ENCODE measurements at places on chromosomes 1 and 21. TPM values are rescaled to one million over a fixed set of nuclear protein-coding genes. Genes with fewer than 3 reads are reported as not detected.

The BSDC1 gene
- 24.9 TPM for polyA plus RNA-seq

The SMCP gene
- polyA plus RNA-seq, result not detected

The GNPAT gene
- polyA plus RNA-seq, result 28.8 TPM

The SPATA1 gene
- 2.8 TPM for polyA plus RNA-seq

The ZYG11B gene
- polyA plus RNA-seq, result 7.8 TPM

The SPRR3 gene
- polyA plus RNA-seq, result not detected

The KIF17 gene
- 5.9 TPM for polyA plus RNA-seq

The LRRC39 gene
- 0.48 TPM for polyA plus RNA-seq

The C8A gene
- polyA plus RNA-seq, result not detected

The TMCC2 gene
- polyA plus RNA-seq, result 2.6 TPM

The F5 gene
- 0.16 TPM for polyA plus RNA-seq

The RIMS3 gene
- 8.7 TPM for polyA plus RNA-seq

The RGS13 gene
- not detected for polyA plus RNA-seq

The COL8A2 gene
- 0.95 TPM for polyA plus RNA-seq

The SLC22A15 gene
- polyA plus RNA-seq, result 2.7 TPM

The CYYR1 gene
- polyA plus RNA-seq, result 25.1 TPM

The YARS1 gene
- 134 TPM for polyA plus RNA-seq

The NTNG1 gene
- polyA plus RNA-seq, result 7.2 TPM

The ACKR1 gene
- polyA plus RNA-seq, result not detected

The SLAMF1 gene
- polyA plus RNA-seq, result not detected

The PLA2G2D gene
- not detected for polyA plus RNA-seq

The CD1C gene
- not detected for polyA plus RNA-seq

The LGR6 gene
- 0.89 TPM for polyA plus RNA-seq

The IPP gene
- polyA plus RNA-seq, result 4.6 TPM

The HOOK1 gene
- polyA plus RNA-seq, result 27.4 TPM

The SH2D2A gene
- 4.6 TPM for polyA plus RNA-seq

The ESRRG gene
- polyA plus RNA-seq, result 1.2 TPM

The OR11L1 gene
- not detected for polyA plus RNA-seq

The PGBD5 gene
- 3.9 TPM for polyA plus RNA-seq

The TMCO2 gene
- polyA plus RNA-seq, result not detected

The TMEM81 gene
- 5.5 TPM for polyA plus RNA-seq

The SPRR2D gene
- polyA plus RNA-seq, result not detected

The MANEAL gene
- 2.3 TPM for polyA plus RNA-seq

The FCRL2 gene
- polyA plus RNA-seq, result not detected

The AGTRAP gene
- 79.0 TPM for polyA plus RNA-seq

The BSND gene
- polyA plus RNA-seq, result 0.50 TPM

The RBM11 gene
- polyA plus RNA-seq, result 6.3 TPM

The LAMC1 gene
- 20.5 TPM for polyA plus RNA-seq

The KRTAP19-3 gene
- not detected for polyA plus RNA-seq

The CRP gene
- not detected for polyA plus RNA-seq

The GBP5 gene
- not detected for polyA plus RNA-seq

The ERMAP gene
- polyA plus RNA-seq, result 1.2 TPM

The ATF3 gene
- 12.6 TPM for polyA plus RNA-seq

The LRRN2 gene
- polyA plus RNA-seq, result 0.78 TPM

The OR6N1 gene
- not detected for polyA plus RNA-seq

The TGFB2 gene
- polyA plus RNA-seq, result 0.31 TPM

The LAMTOR2 gene
- polyA plus RNA-seq, result 113 TPM

The LCE1A gene
- polyA plus RNA-seq, result not detected

The BROX gene
- 26.5 TPM for polyA plus RNA-seq

The GPR37L1 gene
- 0.19 TPM for polyA plus RNA-seq

The TAS1R3 gene
- polyA plus RNA-seq, result 0.12 TPM
